ENCODE measurements at places on chromosomes 4 and X.

- DNase-seq: no peak
Observed at GRCh38 chr4:95850161-95850560, 10.3 kb downstream of the PDHA2 start.

- DNase-seq: peak; percentile 61
Observed at GRCh38 chr4:54085284-54085683, 14.7 kb upstream of the GSX2 start.

DNA sequence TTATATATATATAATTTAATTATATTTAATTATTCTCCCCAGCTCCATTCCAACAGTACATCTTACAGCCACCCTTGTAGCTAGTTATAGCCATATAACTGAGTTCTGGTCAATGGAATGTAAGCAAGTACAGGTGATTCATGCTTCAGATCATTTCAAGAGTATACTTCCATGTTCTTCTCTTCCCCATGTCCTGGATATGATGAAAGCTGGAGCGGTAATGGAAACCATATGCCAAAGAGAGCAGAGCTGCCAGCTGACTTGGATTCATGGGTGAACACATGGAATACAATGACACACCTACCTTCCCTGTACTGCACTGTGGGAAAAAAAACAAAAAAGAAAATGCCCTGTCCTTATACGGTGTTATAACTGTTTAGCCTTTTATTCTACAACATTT is 17.5 kb upstream of the CORIN start:
- no peak for DNase-seq

- DNase-seq: no peak
Observed at GRCh38 chrX:3697701-3698279, 15.7 kb downstream of the PRKX start.

- DNase-seq: no peak
Observed at GRCh38 chr4:175054980-175055379, 136.8 kb downstream of the ADAM29 start.

DNA sequence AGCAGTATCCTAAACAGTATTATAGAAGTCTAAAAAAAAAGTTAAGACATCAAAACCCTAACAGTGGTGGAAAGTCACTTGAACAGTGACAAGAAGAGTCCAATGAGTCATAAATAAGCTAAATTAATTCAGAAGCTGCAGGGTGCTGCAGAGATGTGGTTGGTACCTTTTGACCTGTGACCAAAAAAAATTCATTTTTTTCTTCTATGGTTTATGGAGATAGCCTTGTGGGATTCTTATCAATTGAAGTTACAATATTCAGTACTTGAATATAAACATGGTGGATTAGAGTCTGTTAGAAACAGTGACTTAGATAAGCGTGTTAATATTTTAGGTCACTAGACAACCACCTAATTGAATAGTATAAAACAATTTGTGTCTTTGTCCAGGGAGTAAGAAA is 35.4 kb downstream of the CCSER1 start:
- DNase-seq: no peak

GRCh38 chr4:163600727-163601126 is 106.2 kb downstream of the TMA16 start:
- DNase-seq: no peak

GRCh38 chrX:107559506-107559905 is 68.8 kb upstream of the PRPS1 start:
- no peak for DNase-seq

- no peak for DNase-seq
Observed at GRCh38 chrX:40406330-40406859, 174.4 kb upstream of the ATP6AP2 start.

- DNase-seq: no peak
Observed at GRCh38 chr4:53885668-53886067, 178.7 kb downstream of the CHIC2 start.

DNA sequence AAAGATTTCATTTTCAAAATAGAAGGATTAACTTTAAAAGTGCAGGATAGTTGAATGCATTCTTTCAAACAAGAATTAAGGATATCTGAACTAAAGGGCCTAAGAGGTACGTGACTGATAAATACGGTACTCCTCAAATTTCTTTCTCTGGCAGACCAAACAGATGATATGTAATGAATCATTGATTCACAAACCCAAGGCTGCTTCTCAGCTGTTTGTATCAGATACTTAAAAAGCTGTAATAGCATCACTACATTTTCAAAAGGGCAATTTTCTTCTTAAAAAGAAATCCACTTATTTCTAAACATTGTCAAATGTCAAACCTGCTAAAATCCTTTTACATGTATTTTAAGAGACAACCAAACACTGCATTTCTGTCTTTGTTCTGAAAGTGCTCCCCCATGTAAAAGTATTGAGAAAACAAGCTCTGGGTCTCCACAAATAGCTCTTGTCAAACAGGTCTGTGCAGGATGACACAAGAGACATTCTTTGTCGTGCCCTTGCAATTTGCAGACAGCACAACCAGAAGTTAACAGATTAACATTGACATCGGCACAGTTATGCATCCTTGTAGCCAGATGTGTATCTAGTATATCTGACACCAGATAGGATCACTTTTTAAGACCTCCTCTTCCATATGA is 82.0 kb downstream of the MANBA start:
- no peak for DNase-seq
